ENCODE measurements at places on chromosomes 3 and 15.

GRCh38 chr3:76643623-76644304, 396.1 kb upstream of the ROBO2 start:
- no peak for DNase-seq

DNA sequence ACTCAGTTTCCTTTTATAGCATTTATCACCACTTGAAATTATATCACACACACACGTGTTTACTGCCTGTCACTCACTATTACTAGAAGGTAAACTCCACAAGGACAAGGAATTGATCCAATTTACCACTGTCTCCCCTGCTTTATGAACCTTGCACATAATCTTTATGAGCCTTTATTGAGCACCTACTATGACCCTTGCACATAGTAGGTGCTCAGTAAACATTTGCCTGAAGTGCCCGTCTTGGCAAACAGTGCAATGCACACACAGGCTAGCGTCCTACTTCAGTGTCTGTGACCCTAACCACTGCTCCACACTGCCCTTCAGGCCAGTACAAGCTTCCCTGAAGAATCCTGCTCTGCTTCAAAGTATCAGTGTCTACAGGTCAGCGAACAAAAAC, 237.7 kb upstream of the TMC3 start:
- DNase-seq, result no peak

- DNase-seq, result no peak
Measured at GRCh38 chr15:33191591-33191990, 2.9 kb downstream of the FMN1 start.

GRCh38 chr3:3636815-3637214, 162.4 kb upstream of the LRRN1 start:
- DNase-seq, result no peak

- no peak for DNase-seq
Measured at GRCh38 chr3:125622381-125622791, 27.1 kb upstream of the OSBPL11 start.

DNA sequence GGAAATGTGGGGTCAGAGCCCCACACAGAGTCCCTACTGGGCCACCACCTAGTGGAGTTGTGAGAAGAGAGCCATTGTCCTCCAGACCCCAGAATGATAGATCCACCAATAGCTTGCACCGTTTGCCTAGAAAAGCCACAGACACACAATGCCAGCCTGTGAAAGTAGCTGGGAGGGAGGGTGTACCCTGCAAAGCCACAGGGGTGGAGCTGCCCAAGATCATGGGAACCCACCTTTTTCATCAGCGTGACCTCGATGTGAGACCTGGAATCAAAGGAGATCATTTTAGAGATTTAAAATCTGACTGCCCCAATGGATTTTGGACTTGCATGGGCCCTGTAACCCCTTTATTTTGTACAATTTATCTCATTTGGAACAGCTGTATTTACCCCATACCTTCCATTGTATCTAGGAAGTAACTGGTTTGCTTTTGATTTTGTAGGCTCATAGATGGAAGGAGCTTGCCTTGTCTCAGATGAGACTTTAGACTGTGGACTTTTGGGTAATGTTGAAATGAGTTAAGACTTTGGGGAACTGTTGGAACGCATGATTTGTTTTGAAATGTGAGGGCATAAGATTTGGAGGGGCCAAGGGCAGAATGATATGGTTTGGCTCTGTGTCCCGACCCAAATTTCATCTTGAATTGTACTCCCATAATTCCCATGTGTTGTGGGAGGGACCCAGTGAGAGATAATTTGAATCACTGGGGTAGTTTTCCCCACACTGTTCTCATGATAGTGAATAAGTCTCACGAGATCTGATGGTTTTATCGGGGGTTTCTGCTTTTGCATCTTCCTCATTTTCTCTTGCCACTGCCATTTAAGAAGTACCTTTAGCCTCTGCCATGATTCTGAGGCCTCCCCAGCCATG, 49.0 kb downstream of the CD200 start:
- DNase-seq, result no peak

GRCh38 chr3:35078780-35079179, 560.5 kb upstream of the ARPP21 start:
- no peak for DNase-seq

DNA sequence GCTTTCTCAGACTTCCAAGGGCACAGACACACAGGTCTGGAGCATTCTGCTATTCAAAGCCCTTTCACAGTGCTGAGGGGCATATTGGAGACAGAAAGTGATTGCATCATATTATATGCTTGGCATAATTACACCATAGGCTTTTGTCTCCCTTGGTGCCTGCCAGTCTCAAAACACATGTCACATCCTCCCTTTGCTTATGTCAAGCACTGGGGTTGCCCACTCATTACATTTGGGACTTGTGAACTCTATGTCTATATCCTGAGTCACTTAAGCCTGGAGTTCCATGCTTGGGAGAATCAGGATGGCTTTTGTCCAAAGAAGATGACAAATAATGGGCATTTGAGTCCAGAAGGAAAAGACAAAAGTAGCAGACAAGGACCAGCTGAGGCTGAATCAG, 12.3 kb upstream of the PDZRN3 start:
- no peak for DNase-seq

GRCh38 chr3:64399205-64399800, 174.0 kb upstream of the PRICKLE2 start:
- no peak for DNase-seq

- no peak for DNase-seq
Measured at GRCh38 chr3:137222736-137223225, 265.0 kb downstream of the IL20RB start.

- DNase-seq, result no peak
Measured at GRCh38 chr3:139357899-139358298, 14.1 kb downstream of the MRPS22 start.

- no peak for DNase-seq
Measured at GRCh38 chr3:178385280-178385952, 150.8 kb upstream of the KCNMB2 start.

DNA sequence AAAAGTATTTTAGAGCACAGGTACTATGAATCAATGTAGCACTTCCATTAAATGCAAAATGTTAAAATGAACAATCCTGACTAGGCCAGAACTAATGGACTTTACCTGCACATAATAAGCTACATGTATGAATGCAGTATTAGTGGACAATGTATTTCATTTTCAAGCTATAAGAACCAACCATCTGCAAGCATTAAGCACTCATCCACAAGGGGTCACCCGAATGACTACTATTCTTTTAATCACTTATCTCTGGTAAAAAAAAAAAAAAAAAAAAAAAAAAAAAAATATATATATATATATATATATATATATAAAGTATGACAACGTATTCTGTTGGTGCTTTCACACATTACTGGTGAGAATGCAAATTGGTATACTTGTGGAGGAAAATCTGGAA, 7.2 kb downstream of the HERC1 start:
- no peak for DNase-seq

GRCh38 chr3:9736831-9737230, 5.3 kb downstream of the BRPF1 start:
- DNase-seq, result no peak

- DNase-seq, result no peak
Measured at GRCh38 chr15:57395292-57395691, 19.0 kb downstream of the CGNL1 start.

DNA sequence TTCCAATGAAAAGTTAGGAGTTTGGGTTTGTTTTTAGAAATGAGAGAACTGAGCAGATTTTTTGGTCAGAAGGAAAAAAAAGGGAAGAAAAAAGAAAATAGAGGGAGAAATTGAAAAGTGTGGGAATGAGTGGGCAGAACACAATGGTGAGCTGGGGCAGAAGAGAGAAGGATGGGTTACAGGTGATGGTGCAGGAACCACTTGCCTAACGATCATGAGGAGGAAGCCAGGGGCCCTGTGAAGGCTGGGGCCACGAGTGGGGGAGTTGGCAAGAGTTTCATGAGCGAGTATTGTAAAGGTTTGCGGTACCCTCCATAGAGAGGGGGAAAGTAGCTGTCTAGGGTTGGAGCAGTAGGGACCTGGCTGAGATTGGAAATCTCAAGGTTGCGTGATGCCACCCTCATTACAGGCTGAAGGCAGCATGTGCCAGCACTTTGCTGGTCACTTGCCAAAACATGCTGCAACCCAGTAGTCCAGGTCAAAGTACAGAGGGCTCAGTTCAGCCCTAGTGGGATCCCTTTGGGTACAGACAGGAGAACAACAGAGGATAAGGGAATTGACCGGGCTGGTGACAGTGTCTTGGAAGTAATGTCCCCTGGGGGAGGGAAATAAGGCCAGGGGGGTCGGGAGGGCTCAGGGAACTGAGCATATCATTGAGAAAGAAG, 6.6 kb downstream of the IVD start:
- DNase-seq, result no peak

DNA sequence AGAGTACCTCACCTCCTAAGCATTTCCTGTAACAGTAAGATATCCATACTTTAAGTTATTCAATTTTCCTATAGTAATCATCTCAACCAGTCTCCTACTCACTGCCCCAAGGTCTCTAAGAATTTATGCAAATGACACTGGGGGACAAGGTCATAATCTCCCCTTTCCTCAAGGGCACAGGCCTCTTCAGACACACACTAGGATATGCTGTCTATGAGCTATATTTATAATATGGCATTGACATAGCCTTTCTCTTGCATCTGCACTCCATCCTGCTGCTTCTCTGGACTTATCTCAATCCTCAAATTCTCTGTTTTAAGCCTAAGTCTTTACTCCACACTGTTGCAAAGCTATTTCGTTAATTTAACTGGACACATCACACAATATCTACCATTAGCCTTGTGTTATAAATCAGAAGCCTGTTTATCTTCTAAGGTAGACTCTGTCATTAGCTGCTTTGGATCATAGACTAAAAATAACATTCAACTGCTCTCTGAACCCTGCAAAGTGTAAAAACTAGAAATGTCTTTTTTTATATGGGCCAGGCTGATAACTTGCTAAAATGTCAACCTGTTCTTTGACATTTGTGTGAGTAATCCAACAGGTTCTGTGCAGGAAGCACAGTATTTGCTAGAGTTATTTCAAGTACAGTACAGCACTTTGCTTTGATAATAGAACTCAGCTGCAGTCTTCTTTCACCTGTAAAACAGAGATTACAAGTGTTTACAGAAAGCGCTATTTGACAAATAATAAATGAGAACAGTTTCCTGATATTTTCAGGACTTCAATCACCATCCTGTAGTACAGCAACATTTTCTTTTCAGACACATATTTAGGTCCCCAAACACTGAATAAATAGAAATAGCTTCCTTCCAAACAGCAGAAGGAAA, 17.8 kb upstream of the SEC62 start:
- no peak for DNase-seq

DNA sequence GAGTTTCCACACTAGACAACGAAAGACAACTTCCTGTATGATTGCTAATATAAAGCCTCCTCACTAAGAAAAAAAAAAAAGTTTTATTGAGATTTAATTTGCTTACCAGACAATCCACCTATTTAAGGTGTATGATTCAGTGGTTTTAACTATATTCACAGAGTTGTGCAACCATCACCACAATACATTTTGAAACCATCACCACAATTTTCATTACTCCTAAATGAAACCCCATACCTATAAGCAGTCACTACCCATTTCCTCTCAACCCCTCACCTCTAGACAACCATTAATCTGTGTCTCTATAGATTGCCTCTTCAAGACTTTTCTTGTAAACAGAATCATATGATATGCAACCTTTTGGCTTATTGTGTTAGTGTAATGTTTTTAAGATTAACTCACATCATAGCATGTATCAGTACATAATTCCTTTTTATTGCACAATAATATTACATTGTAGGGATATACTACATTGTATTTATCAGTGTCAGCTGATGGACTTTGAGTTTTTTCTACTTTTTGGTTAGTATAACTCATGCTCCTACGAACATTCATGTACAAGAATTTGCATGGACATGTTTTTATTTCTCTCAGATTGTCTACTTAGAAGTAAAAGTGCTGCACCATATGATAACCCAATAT, 339.7 kb downstream of the NLGN1 start:
- DNase-seq, result no peak

DNA sequence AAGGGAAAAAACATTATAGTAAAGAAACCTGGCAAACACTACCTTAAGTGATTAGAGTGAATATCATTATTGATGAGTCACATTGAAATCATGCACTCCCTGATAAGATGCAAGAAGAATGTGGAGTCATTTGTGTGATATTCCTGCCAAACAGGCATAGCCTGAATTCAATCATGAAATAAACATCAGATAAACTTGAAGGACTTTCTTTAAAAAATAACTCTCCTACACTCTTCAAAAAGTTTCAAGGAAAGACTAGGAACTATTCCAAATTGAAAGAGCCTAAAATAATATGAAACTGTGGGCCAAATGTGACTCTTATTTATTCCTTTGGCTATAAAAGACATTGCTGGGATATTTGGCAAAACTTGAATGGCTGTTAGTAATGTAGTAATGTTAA, 625.7 kb upstream of the LMCD1 start:
- no peak for DNase-seq

- DNase-seq, result no peak
Measured at GRCh38 chr3:58090351-58090750, 82.1 kb downstream of the FLNB start.

- DNase-seq, result no peak
Measured at GRCh38 chr3:101144105-101144504, 150.9 kb upstream of the ABI3BP start.

GRCh38 chr3:127097481-127097880, 95.5 kb upstream of the PRR23E start:
- DNase-seq, result no peak

- DNase-seq, result no peak
Measured at GRCh38 chr3:2889736-2890135, 220.4 kb downstream of the IL5RA start.

- no peak for DNase-seq
Measured at GRCh38 chr15:92958105-92958504, 58.0 kb downstream of the CHD2 start.

GRCh38 chr3:152849996-152850578, 15.2 kb downstream of the P2RY1 start:
- no peak for DNase-seq

- no peak for DNase-seq
Measured at GRCh38 chr15:87967951-87968350, 288.6 kb downstream of the NTRK3 start.

- DNase-seq, result no peak
Measured at GRCh38 chr3:129599073-129599472, 7.4 kb downstream of the PLXND1 start.
